ENCODE measurements at places on chromosomes 2 and 18.

DNA sequence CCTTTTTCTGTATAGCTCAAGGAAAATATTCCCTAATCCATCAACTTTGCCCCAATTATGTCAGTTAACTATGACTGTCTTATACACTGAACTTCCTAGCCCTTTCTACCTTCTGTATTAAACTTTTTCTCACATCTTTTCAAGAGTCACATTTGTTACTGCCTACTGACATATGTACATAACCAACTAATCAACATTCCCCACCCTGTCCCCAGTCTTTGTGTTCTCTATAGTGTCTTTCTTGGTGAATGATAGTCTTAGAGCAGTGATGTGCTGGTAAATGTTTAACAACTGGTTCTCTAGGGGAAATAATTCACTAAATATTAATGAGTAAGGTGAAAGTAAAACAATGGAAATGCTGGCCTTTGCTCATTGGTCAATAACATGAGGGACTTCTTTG, 61.6 kb upstream of the PIK3C3 start:
- DNase-seq, result no peak

DNA sequence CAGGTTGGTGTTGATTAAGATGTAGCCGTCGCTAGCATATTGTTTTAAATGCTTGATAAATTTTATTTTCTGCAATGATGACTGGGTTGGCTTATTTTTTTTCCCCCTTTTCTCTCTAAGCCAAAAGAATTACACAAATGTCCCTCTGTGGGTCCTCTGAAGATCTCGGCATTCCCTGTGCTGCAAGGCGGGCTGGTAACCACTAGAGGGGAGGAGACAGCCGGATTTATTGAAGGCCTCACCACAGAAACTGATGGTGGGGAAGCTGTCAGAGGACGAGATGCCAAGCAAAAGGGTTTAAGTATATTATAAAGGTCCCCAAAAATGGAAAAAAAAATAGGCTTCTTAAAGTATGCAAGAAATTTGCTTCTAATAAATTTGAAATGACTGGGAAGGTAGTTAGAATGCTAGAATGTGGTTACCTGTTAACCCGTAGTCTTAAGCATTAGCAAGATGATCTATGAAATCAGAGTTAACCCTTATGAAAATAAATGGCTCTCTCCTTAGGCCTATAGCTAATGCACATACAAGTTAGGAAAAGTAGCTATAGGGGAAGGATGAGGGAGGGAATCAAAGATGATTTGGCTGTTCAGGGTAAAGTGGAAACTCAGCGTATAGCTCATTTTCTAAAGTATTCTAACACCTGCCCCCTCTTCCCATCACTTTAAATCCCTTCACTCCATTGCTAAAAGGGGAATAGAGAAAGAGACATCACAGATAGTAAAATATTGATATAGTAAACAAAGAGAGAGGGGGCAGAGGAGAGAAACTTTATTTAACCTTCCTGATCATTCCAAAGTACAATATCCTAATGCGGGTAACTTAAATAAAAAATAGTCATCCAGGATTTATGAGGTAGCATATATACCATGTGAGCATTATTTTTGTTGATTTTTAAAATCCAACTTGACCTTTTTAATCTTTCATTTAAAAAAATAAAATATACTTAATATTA, 894.5 kb upstream of the POU3F3 start:
- DNase-seq, result peak; percentile 35

DNA sequence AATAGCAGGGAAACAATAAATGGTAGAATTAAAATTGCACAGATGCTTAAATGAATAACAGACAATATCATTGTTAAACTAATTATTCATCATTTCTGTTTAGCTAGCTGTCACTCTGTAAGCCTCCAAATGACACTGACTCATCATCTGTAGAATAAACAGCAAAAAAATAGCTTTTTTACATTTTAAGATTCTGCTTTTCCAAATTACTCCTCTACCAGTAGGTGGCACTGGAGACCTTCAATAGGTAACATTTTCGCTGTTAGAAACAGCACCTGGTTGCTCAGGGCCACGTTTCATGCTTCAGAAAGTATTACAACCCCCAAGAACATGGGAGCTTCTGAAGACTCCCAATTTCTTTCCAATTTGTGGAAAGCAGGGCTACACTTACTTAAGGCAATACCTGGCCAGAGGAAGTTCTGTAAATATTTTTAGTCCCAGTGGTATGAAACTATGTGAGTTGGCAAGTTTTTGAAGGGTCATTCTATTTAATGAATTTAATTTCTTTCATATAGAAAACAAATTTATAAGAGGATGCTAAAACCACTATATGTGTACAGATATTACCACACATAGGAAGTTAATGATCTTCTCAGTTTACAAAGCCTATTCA, 45.4 kb downstream of the TTN start:
- DNase-seq, result no peak

- no peak for DNase-seq
Observed at GRCh38 chr2:234099266-234099665, 48.8 kb downstream of the SPP2 start.

GRCh38 chr2:180891360-180891759, 89.0 kb upstream of the UBE2E3 start:
- no peak for DNase-seq

DNA sequence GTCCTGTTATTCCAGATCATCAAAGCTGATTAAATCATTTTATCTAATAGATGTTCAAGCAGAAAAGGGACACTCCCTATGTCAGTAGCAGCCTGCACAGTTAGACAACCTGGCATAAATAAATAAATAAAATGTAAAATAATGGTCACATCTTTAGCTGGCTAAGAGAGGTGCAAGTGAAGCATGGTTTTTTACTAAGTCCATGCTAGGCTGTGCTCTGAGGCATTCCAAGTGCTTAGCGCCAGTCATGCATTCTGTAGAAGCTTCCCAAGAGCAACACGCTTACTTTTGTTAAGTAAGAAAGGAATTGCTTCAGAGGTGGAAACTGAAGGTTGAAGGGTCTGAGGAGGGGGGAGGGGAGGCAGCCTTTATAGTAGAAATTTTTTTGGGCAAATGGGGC, 351.2 kb downstream of the CDH2 start:
- no peak for DNase-seq

DNA sequence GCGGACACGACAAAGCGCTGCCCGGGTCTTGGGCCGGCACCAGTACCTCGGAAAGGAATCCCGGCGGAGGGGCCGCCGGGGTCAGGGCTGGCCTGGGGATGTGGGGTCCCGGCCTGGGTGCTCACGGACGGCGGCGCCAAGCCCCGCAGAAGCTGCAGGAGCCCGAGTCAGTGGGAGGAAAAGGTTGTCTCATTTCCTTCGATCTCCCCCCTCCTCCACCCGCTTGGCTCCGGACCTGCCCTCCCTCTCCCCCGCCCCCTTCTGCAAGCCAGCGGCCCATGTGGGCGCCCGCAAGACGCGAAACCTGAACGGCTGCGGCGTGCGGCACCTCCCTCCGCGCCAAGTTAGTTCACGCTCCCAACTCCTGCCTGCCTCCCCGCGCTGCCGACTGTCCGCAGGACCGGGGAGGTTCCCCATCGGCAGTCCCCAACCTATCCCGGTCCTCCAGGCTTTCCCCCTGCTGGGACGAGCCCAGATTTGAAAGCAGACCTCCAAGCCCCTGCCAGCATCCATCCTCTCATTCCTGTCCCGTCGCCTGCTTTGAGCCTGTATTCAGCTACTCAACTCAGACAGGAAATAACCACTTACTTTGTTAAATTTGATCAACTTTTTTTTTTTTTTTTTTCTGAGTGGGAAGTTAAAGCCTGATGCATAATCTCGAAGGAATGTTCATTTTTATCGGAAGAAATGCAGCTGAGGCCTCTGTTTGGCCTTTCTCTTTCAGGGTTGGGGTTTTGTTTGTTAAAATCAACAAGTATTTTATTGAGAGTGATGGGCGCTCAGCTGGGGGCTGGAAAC, at the start of gene EVA1A:
Gene EVA1A, minus strand, starts transcription at position 172 of the 798 bp plus-strand sequence. CDS start 42,799 bp downstream, outside the sequence.
- peak; percentile 63 for DNase-seq

GRCh38 chr2:105928563-105928962, 183.9 kb downstream of the NCK2 start:
- no peak for DNase-seq

DNA sequence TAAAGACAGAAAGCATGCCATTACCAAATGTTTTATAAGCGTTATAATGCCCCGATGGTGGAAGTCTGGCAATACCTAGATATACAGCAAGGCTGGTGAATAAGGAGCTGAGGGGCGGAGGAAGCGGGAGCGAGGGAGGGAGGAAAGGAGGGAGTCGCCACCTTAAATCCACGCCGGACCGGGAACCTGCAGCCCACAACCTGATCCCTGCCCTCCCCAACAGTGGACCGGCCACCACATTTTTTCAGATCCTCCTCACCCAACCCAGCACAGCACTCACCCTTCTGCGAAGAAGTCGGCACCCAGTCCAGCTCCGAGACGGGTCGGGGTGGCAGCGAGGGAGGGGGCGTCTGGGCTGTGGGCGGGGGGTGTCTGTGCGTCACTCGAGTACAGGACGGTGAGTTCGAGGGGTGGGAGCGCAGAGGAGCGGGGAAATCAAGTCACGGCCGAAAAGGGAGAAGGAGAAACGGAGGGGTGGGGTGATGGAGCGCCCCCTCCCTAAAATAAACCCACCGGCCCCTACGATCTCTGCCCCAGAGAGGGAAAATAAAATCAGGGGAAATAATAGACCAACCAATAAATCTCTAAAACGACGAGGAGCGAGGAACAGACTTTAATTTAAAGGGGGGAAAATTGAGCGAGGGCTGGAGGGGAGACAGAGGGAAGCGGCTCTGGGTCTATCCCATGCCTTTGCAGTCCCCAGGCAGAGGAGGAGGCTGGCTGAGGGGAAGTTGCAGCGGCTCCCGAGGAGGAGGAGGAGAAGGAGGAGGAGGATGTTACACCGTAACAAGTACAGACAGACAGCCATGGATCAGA, 96.5 kb upstream of the SERTAD2 start:
- DNase-seq, result peak; percentile 44

- DNase-seq, result no peak
Observed at GRCh38 chr18:13382366-13382953, 163.9 kb downstream of the LDLRAD4 start.

GRCh38 chr18:58756596-58757240, 85.5 kb downstream of the MALT1 start:
- DNase-seq, result no peak

GRCh38 chr2:49165662-49166061, 11.3 kb upstream of the FSHR start:
- no peak for DNase-seq

- no peak for DNase-seq
Observed at GRCh38 chr2:167706800-167707199, 540.6 kb downstream of the STK39 start.

GRCh38 chr18:58687871-58688308, 16.6 kb downstream of the MALT1 start:
- no peak for DNase-seq

Measured in liver (tissue), 10 donors.